Cerebellar nuclear complex (tissue), 1 donor: ENCODE measurements at places on chromosomes 4 and X.

GRCh38 chr4:52142816-52143215 lies 91.7 kb downstream of the SPATA18 start:
- no peak for DNase-seq

GRCh38 chrX:56986138-56986537 lies 9.2 kb downstream of the SPIN3 start:
- no peak for DNase-seq

DNA sequence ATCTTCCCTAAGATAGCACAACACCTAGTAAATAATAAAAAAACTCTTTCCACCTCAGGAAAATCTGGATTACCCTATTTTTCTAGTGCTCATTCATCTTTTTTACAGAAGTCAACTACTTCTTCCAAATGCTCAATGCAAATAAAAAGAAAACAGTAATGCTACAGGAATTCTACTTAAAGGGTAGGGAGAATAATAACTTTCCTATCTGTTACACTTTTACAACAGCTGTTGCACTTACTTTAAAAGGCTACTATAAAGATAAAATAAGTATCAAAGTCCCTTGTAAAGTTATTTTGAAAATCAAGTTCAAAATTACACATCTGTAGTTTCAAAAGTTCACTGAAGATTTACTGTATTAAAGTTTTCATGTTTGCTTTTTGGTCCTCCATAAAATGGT lies 37.6 kb downstream of the THOC2 start:
- no peak for DNase-seq

DNA sequence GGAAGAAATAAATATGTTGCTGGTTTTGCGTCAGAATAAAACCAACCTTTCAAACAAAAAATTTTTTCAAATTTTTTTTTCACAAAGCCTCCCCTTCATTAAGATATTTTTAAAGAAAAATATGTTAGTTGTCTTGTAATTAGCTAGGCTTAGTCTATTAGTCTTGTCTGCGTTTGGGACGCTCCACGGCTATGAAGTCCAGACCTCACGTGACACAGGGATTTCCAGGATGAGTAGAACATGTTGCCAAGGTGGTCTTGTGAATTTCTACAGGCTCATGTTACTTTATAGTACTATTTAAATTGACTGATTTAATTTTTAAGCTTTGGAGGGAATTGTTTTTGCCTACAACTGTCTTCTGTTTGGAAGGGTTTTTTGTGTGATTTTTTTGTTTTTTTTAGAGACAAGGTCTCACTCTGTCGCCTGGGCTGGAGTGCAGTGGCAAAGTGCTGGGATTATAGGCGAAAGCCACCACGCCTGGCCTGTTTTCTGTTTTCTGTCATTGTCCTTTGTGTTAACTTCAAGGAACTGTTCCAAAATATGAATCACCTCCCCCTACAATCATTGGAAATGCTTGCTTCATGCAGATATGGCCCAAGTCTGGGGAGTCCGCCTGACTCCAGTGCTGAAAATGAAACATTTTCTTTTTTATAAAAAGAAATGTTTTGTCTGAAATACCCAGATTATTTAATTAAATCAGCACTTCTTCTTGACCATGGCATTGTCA lies 26.2 kb downstream of the TMEM144 start:
- no peak for DNase-seq

GRCh38 chr4:3690551-3691152 lies 75.5 kb upstream of the ADRA2C start:
- no peak for DNase-seq

GRCh38 chr4:56060036-56060435 lies 111.3 kb downstream of the CEP135 start:
- DNase-seq = no peak

DNA sequence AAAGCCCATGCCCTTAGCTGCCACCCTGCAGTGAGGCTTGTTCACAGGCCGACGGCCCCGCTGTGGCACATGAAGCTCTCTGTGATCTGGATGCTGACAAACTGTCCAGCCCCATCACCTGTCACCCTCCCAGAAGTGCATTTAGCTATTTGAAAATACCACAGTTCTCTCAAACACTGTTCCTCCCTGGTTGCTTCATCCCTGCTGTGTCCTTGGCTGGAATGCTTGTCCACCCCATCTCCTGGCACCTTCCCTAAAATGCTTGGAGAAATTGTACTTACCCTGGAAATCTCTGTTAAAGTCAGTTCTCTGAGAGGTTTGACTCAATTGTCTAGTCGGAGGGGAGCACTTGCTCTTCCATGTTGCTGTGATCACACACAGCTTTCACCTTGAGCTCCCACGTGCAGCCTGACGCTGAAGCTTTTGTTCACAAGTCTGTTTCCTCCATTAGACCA lies 10.1 kb downstream of the SYNPO2 start:
- DNase-seq = no peak

- DNase-seq = no peak
These were observed 17.0 kb downstream of the ENOX2 start for GRCh38 chrX:130885996-130886395.

- no peak for DNase-seq
These were observed 29.8 kb upstream of the IL13RA2 start for GRCh38 chrX:115047181-115047580.

- DNase-seq = no peak
These were observed 16.8 kb downstream of the SH3BP2 start for GRCh38 chr4:2809610-2810180.

GRCh38 chr4:10015140-10015753 lies 6.0 kb downstream of the SLC2A9 start:
- DNase-seq = no peak

GRCh38 chrX:103932133-103932532 lies 30.3 kb upstream of the TMSB15B start:
- DNase-seq = no peak

DNA sequence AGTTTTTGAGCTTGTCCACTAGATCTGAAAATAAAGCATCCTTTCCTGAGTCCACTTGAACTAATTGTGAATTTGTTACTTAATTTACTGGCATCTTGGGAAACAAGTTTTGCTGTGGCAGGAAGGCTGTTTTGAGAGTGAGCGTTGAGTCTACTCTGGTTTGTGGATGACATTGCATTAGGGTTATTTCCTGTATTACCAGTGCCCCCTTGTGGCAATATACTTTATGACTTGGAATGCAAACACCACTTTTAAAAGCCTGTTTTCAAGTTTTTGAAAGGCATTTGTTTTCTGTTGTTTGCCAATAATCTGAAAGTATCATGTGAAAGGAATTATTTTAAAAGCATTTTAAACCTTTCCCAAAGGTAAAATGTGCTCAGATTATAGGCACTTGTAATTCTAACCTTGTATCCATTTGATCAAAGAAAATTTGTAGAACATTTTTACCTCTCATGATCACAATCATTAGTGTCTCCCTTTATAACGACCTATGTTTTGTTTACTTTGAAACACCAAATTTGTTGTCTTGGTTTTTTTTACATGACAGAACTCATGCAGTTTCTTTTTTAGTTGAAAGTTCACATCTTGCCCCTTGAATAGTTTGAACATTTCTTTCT lies 18.0 kb upstream of the CYP2U1 start:
- peak; percentile 18 for DNase-seq

DNA sequence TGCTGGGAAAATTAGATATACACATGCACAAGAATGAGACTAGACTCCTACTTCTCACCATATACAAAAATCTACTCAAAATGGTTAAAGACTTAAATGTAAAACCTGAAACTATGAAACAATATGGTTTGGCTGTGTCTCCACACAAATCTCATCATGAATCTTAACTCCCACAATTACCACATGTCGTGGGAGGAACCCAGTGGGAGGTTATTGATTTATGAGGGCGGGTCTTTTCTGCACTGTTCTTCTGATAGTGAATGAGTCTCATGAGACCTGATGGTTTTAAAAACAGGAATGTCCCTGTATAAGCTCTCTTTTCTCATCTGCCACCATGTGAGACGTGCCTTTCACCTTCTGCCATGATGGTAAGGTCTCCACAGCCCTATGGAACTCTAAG lies 48.5 kb upstream of the DDX60 start:
- DNase-seq = no peak

DNA sequence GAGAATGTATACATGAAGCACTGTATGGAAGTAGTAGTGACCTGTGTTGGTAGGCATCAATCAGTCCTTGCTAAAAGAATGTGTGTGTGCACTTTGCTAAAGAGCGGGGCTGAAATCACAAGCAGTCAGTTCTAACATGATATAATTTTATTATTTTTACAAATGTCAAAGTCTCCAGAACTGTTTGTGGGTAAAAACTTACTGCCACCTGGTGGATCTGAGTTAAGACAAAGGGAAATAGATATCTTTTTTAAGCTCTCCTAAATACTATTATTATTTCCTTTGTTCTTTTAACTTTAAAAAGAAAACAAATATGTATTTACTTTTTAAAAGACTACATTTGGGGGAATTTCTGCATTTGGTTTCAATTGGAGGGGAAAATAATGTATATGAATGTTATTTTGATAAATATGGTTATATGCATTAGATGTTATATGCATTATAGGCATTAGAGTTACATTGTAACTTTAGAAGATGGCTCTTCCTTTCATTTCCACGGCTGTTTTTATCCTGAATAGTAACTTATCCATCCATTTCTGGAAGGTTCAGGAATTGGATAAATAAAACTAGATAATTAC lies 7.8 kb upstream of the CLOCK start:
- no peak for DNase-seq

GRCh38 chr4:68346461-68346860 lies 3.4 kb downstream of the YTHDC1 start:
- no peak for DNase-seq

GRCh38 chr4:79575709-79576428 lies 167.8 kb upstream of the GK2 start:
- no peak for DNase-seq

GRCh38 chr4:75179510-75179909 lies 246.6 kb downstream of the PARM1 start:
- no peak for DNase-seq

DNA sequence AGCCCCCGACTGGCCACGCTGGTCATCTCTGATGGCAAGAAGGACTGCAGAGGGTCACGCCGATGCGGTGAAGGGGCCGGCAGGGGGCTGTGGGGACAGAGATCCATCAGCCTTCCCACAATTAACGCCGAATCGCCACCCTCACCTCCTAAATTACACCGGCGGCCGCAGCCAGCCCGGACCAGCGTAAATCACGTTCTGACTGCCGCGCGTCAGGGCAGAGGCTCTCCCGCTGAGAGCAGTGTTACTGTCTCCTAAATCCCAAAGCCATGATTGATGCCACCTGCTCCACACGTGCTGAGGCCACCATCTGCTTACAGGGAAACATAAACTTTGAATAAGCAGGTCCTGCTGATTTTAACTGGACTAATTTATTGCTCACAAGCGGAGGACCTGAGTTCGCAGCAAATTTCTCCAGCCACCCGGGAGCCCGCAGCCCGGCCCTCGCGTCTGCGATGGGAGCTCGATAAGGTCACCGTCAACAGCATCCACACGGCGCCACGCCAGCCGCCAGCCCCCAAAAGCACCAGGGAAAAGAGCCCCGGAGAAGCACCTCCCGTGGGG lies 127.3 kb upstream of the NKX1-1 start:
- DNase-seq = no peak

GRCh38 chr4:133102612-133103409 lies 46.3 kb upstream of the PCDH10 start:
- no peak for DNase-seq

GRCh38 chrX:119410027-119410819 lies 11.1 kb downstream of the SLC25A43 start:
- DNase-seq = no peak

DNA sequence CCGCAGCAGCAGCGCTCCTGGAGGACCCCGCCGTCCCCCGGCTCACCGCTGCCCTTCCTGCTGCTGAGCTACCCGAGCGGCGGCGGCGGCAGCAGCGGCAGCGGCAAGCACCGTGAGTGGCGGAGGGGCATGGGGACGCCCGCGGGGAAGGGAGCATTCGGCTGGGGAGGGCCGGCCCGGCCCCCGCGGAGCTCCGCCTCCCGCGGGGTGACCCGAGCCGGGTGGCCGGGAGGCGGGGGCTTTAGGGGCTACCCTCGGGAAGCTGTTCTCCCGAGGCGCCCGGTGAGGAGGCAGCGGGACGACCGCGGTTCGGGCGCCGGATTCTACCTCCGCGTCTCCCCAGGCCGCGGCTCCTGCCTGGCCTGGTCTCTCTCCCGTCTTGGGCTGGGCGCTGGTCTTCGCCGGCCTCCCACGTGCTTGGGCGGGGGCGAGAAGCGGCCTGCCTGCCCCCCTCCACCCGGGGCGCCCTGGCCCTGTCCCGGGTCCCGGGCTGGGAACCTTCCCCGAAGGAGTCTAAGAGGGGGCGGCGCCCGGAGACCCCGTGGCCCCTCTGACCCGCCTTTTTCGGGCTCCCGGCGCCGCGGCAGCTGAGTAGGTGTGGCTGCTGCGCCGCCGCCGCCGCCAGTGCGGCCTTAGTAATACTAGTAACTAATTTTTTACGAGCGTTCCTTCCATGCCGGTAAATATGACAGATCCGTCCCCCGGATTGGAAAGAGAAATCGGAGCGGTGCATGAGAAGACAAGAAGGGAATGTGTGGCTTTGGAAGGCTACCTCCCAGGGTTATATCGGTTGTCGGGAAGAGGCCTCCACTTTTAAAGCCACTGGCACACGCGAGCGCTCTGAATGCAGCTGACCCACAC lies 16.4 kb upstream of the RUFY3 start:
- no peak for DNase-seq

GRCh38 chr4:3420606-3420955 lies 21.2 kb upstream of the HGFAC start:
- no peak for DNase-seq

GRCh38 chrX:11893933-11894710 lies 136.1 kb downstream of the MSL3 start:
- no peak for DNase-seq

GRCh38 chr4:10034612-10035104 lies 13.4 kb upstream of the SLC2A9 start:
- no peak for DNase-seq

- no peak for DNase-seq
These were observed 327.3 kb downstream of the MAPK10 start for GRCh38 chr4:86032476-86033022.

DNA sequence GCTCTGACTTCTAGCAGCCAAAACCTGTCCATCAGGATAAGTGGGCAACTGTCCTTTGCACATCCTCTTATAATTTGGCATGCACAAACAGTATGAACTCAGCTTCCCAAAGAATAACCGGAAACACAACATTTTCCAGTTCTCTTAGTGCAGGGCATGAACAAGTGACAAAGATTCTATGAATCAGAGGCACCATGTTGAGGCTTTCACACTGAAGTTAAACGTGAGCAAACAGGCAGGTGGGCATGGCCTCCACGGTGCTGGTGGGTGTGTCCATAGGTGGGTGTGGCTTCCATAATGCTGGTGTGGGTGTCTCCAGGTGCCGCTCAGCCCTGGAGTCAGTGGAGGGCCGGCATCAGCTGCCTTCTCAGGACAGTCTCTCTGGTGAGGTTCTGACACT lies 196.5 kb downstream of the SMIM20 start:
- no peak for DNase-seq

GRCh38 chrX:30680618-30681017 lies 27.4 kb downstream of the GK start:
- no peak for DNase-seq
